GM12892 (cell line): ENCODE measurements at places on chromosomes 1 and 21.

DNA sequence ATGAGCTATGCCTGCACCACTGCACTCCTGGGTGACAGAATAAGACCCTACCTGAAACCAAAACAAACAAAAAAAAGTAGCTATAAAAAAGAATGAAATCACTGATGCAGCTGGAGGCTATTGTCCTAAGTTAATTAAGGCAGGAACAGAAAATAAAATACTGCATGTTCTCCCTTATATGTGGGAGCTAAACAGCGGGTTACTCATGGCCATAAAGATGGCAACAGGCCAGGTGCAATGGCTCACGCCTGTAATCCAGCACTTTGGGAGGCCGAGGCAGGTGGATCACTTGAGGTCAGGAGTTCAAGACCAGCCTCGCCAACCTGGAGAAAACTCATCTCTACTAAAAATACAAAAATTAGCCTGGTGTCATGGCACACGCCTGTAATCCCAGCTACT is 152.7 kb downstream of the PIK3R3 start:
- DNase-seq, result no peak

DNA sequence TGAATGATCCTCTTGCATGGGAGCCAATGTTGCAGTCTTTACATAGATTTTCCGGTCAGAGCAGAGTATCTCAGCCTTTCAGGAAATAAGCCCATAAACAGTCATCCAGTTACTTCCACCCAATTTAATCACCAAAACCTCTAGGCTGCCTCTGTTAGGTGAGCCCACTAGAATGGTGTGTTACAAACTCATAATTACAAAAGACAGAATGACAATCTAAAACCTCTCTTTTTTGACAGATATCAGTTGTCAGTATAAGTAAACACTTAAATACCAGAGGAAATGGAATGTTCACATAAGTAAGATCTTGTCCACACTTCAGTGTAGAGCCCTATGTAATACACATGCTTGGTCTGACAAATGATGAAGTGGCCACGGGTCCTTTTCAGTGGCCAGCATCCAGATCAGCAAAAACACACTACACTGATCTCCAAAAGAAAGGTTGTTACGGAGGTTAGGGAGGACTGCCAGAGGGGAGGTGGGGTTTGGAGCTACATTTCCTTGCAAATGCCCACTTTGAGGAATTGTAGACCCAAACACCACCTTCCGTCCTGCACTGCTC is 71.3 kb upstream of the FBXO28 start:
- no peak for DNase-seq

DNA sequence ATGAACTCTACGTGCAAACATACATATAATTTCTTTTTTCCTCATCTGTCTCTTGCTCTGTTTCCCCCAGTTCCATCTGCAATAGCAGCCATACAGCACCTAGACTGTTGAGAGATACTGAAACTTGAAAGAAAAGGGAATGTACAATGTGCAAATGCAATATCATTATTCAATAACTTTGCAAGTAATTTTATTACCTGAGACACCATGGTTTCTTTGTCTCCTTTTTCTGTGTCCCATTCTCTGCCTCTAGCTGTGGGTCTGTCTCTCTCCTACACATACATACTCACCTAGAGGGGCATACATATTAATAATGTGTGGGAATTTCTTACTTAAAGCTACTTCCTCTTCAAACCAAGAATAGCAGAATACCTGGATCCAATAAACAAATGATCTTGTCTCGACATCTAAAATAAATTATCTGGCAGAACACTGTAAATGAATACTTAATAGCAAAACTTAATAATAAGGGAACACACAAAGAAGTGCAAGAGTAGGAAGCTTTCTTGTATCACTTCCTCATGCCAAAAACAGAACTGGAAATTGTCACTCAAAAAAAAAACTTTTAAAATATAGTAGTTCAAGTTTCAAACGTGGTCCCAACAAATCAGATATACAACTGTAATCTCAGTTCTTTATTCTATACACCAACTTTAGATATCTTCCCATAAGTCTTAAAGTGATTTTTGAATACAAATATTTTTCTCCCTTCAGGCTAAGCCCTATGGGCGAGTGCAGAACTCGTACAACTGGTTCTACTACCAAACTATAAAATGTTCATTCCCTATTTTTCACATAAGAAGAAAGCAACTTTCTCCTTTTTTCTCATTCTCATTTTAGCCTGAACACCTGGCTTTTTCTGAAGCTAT is 194.6 kb downstream of the NRIP1 start:
- DNase-seq, result no peak

DNA sequence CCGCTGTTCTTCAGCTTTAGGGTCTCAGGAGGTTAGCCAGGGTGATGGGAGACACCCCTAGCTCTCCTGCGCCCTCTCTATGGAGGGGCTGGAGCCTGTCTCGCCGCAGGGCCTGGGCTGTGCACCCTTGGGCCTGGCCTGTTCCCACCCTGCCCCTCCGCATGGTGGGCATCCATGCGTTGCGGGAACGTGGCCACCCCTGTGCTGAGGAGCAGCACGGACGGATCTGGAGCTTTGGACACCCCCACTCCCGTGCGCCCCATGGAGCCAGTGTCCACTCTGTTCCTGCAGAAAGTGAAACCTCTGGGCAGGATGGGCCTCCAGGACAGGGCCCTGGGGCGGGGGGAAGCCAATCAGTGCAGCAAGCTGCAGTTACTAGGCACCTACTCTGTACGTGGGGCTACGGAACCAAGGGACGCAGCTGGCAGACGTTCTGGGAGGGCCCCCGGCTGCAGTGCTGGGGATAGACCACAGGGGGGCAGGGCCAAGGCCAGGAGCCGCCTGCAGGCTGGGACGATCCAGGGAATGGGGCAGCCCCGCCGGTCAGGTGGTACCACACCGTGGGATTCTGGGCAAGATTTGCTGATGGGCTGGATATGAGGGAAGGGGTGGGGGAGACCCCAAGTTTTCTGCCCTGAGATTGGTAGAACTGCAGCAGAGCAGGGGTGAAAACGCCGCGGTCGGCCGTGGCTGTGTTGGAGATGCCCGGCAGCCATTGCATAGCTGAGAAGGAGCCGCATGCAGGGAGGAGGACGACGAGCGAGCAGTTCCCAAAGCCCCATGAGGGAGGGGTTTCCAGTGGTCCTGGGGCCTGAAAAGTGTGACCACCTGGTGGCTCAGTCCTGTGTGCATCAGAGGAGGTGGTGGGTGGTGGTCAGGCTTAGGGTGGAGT is 43.3 kb downstream of the TP73 start:
- DNase-seq, result peak; percentile 80

GRCh38 chr1:33379631-33380354 is 51.1 kb downstream of the PHC2 start:
- DNase-seq, result no peak

DNA sequence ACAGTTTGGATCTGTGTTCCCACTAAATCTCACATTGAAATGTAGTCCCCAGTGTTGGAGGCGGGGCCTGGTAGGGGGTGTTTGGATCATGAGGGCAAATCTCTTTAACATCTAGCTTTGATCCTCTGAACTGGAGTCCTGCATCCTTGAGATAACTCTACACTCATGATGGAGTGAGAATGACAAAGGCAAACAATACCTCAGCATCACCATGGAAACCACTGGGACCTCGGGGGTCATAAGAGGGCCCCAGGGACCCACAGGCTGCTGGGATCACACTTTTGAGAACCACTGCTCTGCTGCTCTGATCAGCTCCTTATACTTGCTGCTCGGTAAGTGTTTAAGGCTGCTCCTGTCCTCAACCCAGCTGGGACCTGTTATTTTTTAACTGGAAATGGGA is 13.4 kb upstream of the OBSCN start:
- DNase-seq, result no peak

- no peak for DNase-seq
These were observed 37.1 kb downstream of the EEIG2 start for GRCh38 chr1:108597041-108597440.

DNA sequence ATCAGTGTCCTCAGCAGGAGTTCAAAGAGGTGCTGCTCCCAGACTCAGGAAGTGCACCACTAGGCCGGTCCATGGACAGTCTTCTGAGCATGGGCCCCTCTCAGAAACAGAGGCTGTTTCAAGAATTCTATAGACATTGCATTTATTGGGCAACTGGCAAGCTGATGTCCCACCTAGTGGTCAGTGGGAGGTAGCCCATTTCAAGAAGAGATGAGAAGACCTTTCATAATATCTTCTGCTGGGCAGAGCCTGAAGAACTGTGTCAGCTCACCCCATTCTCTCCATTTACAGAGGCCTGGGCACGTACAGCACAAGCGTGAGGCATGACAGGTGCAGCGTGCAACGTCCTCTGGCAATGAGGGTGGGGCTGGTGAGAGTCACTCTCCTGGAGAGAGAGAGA is 216.0 kb downstream of the DYRK1A start:
- DNase-seq, result no peak

- DNase-seq, result no peak
These were observed 23.7 kb upstream of the DISP1 start for GRCh38 chr1:222791006-222791710.

- no peak for DNase-seq
These were observed 78.3 kb downstream of the NPHP4 start for GRCh38 chr1:5913876-5914275.

DNA sequence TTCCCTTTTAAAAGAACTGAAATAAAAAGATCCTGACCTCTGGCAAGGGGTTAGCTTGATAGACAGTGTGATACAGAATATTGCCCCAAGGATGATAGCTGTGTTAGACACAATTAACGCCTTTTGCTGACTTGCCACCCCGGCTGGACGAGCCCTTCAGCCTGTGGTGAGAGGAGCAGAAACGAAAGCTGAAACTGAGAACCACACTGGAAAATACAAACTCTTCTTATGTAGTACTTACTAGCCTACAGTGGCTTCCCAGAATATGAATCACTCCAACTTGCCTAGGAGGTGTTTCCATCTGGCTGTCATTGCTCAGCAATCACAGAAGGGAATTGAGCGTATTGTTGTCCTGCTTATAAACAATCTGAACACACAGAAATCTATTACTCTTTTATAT is 22.9 kb downstream of the SAMSN1 start:
- DNase-seq, result no peak

DNA sequence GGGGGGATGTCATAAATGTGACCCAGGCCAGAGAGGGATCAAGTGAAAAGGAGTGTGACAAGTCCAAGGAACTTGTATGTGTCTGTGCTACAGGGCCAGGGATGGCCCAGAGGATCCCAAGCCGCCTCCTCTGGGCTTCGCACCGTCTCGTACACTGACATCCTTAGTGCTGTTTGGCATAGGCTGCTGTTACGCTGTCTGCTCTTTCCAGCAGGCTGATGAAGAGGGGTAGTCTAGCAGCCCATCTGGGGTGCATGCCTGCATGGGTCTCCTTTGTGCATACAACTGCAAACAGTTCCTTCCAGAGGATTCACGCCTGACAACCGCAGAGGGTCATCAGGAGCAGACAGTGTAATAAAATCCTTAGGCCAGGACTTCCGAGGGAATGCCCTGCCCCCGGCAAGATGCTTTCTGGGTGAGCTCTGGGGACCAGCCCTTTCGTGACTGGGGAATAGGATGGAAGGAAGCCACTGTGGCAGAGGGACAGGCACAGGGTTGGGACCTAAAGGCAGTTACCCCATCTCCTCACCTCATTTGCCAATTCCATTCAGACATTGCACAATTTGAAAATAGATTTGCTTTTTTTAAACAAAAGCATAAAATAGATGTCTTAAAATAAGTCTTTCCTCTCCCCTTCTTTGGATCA is 6.3 kb upstream of the GOLT1A start:
- DNase-seq, result no peak

DNA sequence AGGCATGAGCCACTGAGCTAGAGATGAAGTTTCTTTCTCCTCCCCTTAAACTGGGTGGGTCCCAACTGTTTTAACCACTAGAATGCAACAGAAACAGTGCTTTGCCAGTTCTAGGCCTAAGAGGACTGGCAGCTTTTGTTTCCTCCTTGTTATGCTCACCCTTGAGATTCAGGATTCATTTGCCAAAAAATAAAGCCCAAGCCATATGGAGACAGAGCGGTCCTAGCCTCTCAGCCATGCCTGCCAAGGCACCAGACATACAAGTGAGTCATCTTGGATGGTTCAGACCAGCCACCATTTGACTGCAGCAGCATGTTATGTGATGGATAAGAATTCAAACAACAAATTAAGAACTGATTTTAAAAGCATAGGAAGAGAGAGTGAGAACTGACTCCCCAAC is 38.1 kb upstream of the STUM start:
- no peak for DNase-seq

- no peak for DNase-seq
These were observed 30.7 kb downstream of the IGFN1 start for GRCh38 chr1:201221201-201221846.

DNA sequence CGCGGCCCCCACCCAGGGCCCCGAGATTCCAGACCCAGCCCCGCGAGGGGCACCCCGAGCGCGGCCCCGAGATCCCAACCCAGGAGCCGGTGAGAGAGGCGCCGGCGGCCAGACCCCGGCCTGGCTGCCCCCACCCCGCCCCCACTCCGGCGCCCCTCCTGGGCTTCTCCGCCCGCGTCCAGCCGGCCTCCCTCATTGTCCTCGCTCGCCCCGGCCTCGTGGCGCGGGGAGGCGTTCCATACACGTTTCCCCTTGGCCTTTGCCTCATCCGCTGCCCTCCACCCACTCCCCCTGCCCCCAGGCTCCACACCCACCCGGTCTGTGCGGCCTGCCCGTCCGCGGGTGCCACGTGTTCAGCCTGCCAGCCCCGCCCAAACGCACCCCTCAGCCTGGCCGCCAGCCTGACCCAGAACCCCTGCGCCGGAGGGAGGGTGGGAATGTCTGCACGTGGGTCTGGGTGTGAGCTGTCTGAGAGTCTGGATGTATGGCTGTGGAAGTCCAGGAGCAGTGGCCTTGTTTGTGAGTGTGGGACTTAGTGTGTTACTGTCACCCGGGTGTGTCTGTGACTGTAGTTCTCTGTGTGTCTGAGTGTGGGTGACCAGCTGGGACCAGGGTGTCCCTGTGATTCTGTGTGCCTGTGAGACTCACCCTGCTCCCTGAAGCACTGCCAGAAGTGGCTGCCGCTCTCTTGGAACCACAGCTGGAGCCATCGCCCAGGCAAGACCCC is 681 bp downstream of the B4GALT2 start:
- peak; percentile 71 for DNase-seq

DNA sequence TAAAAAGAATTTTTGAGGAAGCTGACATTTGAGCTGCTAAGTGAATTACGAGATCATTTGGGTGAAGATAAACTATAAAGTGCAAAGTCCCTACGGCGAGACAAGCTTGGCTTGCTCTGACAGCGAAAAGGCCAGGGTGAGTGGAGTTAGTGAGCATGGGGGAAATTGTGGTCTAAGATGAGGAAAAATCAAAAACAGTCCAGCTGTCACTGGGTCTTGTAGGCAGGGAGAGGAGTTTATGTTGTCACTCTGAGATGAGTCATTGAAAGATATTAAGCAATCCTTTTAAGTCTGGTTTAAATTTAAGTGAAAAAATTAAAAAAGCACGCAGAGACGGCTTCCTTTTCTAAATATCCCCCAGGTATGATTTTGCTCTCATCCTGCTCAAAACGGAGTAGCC is 601.9 kb downstream of the MRPL39 start:
- DNase-seq, result no peak

GRCh38 chr1:7224081-7224534 is 438.9 kb downstream of the CAMTA1 start:
- no peak for DNase-seq
